Articular chondrocyte of knee joint (primary cell): ENCODE measurements at places on chromosomes 16 and 17. TPM values are rescaled to one million over a fixed set of nuclear protein-coding genes. Genes with fewer than 3 reads are reported as not detected.

HEATR9 gene
- not detected in 2 replicates for total RNA-seq

CCDC200 gene
- 0.26 TPM in 1 of 2 replicates, not detected in the other for total RNA-seq

CIAPIN1 gene
- total RNA-seq: 36.1 and 42.5 TPM in 2 replicates

ZNF205 gene
- 9.7 and 11.8 TPM in 2 replicates for total RNA-seq

PLLP gene
- total RNA-seq: under 0.01 TPM in 2 replicates

PEX12 gene
- total RNA-seq: 9.8 and 10.6 TPM in 2 replicates

KRT37 gene
- total RNA-seq: not detected in 2 replicates

BEAN1 gene
- total RNA-seq: under 0.01 and 0.11 TPM in 2 replicates

RCVRN gene
- 0.32 TPM in 1 of 2 replicates, not detected in the other for total RNA-seq

ACSM2B gene
- not detected in 2 replicates for total RNA-seq

PRR15L gene
- 0.11 TPM in 1 of 2 replicates, not detected in the other for total RNA-seq

KRT27 gene
- not detected in 2 replicates for total RNA-seq

CD19 gene
- total RNA-seq: not detected in 2 replicates

RBFOX1 gene
- not detected in 2 replicates for total RNA-seq

ORC6 gene
- 5.2 and 6.3 TPM in 2 replicates for total RNA-seq

TMEM114 gene
- not detected in 2 replicates for total RNA-seq

G6PC1 gene
- total RNA-seq: not detected in 2 replicates

PPY gene
- not detected in 2 replicates for total RNA-seq

SHISA6 gene
- total RNA-seq: not detected in 2 replicates

DRC3 gene
- total RNA-seq: 2.1 and 2.7 TPM in 2 replicates

KCNJ12 gene
- 6.7 and 7.2 TPM in 2 replicates for total RNA-seq

ZFP3 gene
- total RNA-seq: 3.6 and 3.9 TPM in 2 replicates

TLCD2 gene
- total RNA-seq: 5.3 and 5.9 TPM in 2 replicates

CDT1 gene
- 5.4 and 7.6 TPM in 2 replicates for total RNA-seq

NOXO1 gene
- total RNA-seq: not detected in 2 replicates

ZFPM1 gene
- total RNA-seq: 0.78 and 2.2 TPM in 2 replicates
